CD4-positive, alpha-beta T cell treated with Interleukin-10 for 1 hour (primary cell): ENCODE measurements at places on chromosomes 2 and 18.

DNA sequence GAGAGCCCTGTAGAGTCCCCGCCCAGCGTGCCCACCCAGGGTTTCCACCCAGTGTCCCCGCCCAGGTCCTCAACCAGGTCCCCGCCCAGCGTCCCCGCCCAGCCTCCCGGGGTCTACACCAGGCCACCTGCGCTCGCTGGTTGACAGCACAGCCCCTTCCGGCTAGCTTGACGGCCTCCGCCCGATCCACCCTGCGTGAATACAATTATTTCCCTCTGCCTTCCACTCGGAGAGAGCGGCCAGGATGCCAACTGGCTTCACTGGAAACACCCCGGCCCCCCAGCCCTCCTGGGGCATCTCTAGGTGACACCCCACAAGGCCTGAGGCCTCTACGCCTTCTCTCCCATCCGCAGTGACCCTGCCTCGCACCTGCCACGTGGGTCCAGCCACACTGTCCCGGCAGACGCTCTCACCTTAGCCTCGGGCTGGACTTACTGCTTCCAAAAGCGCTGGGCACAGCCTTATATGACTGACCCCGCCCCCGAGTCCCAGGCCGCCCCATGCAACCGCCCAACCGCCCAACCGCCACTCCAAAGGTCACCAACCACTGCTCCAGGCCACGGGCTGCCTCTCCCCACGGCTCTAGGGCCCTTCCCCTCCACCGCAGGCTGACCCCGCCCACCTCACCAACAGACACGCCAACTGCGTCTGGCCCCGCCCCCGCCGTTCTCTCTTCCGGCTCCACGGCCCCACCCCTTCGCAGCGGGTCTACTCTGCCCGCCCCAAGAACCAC, 188.1 kb downstream of the LAMA1 start:
- DNase-seq, result no peak

DNA sequence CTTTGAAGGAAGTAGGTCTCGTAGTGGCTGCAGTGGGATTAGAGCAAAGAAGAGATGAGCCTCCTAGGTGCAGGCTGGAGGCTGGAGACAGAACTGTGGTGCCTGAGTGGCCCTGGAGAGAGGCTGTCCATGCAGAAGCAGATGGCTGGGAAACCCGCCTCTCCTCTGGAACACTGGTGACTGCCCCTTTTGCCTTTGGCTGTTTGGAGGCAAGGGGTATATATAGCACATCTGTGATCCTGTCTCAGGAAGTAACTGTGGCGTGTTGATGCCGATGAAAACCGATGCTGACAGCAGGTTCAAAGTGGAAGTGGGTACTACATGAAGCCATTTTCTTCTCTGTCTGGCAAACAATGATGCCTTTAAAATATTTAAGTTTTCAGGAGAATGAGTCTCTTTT, 43.5 kb downstream of the SLC9A2 start:
- DNase-seq, result no peak

DNA sequence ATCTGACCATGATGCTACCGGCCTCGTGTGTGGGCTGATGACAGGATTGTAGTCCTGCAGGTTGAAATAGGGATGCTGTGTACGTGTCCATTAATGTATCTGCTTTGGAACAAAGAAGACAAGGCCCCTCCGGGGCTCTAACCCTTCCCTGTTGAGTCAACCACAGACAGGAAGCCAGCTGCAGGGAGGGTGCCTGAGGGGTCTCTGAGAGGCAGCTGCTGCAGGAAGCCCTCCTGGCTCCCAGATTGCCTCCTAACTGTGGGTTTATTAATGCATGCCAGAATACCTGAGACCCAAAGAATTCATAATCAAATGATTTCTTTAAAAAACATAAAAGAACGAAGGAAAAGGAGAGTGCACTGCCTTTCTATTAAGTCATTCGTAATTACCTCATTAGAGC, 140.4 kb downstream of the CELF4 start:
- DNase-seq, result no peak

- no peak for DNase-seq
Measured at GRCh38 chr18:26255695-26256622, 29.7 kb downstream of the TAF4B start.

DNA sequence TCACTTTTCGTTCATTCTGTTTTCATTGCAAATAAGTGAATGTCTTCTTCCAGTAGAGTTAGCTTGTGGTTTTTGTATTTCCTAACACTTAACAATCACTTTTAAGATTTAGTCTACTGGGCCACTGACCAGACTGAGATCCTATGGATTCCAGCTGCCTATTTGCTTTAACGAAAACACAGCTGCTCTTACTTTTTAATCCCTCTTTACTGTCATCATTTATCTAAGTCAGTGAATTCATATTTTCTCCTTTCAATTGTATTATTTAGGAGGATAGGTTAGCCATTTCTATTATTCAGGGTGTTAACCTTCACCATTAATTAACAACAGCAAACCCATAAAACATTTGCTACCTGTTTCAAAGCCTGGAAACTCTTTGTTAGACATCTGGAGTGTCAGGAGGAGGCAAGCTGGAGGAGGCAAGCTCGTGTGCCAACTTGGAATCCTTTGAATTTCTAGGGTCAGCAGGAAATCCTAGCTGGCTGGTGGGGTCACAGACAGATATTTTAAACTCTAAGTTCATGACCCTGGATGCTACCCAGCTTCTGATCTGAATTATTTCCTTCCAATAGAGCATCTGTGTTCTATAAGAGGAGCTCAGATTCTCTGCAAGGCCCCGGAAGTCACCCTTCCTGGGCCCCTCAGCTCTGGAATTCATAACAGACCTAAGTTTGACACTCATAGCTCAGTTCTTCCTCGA, 385.3 kb downstream of the RBM43 start:
- DNase-seq, result no peak

DNA sequence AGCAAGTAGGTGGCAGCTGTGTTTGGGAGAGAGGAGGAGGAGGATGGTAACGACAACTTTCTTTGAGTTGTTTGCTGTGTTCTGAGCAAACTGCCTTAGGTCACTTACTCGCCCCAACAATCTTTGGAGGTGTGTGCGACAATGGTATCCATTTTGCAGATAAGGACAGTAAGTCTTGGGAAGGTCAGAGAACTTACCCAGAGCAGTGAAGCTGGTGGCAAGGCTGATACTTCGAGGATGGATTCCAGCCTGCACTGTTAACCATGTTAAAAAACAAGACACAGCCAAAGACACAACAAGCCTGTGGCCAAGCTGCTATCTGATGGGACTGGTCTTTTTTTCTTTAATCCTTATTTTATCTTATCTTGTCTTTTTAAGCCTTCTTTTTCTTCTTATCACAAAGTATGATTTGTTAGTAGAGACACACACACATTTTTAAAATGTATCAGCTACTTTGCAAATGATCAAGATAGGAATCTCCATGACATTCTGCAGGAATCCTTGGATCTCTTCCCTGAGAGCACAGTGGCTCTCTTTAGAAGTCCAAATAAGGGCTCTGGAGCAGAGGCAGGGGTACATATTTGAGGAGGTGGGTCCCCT, 27.9 kb downstream of the CNDP1 start:
- no peak for DNase-seq

- no peak for DNase-seq
Measured at GRCh38 chr2:176270100-176270750, 983 bp downstream of the MTX2 start.

GRCh38 chr2:136070913-136071312, 47.0 kb downstream of the CXCR4 start:
- no peak for DNase-seq

DNA sequence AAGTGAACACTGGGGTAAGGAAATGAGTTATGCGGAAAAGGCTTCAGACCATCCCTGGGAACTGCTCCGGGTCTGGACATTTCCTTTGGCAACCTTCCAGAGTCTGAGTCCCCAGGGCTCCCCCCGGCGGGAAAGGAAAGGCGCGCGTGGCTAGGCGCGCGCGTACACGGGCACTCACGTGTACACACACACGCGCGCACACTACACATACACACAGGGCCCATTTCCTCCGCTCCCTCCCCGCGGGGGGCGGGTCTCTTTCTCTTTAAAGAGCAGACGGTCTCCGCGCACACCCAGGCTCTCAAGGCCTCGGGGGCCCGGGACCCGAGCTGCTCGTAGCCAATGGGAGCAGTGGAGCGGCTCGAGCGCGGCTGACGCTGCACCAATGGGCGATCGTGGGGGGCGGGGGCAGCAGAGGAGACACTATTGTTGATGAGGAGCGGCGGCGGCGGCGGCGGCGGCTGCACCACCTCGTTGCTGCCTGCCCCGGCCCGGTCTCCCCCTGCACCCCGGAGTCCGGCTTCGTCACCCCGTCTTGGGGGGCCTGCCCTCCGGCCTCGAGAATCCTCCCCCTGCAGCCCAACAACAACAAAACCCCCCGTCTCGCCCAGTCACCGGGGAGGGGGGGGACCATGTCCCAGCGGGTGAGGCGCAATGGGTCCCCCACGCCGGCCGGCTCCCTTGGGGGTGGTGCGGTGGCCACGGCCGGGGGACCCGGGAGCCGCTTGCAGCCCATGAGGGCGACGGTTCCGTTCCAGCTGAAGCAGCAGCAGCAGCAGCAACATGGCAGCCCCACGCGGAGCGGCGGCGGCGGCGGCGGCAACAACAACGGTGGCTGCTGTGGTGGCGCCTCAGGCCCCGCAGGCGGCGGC, at the start of gene FAM117B:
FAM117B (plus strand) TSS at position 414 of the 872 bp plus-strand sequence; CDS start at position 633, 219 bp downstream.
- DNase-seq, result peak; percentile 98

GRCh38 chr18:11932393-11932792, 24.3 kb upstream of the MPPE1 start:
- DNase-seq, result no peak

GRCh38 chr2:233436191-233436581, 81.9 kb downstream of the DGKD start:
- DNase-seq, result no peak

DNA sequence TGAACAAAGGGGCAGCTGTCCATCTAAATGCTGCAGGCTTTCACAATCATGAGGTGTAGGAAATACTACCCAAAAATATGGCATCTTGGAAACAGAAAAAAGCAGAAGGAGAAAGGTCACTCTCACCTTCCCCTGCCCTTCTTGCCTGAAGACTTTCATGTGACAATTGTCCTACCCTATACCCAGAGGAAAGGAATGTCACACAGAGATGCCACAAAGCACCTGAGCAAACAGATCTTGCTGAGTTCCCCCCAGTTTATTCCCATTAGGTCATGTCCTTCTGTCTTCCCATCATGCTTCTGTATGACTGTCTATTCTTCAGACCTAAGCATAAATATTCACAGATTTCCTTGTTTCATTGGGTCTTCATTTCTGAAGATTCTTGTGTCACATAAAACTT, 116.6 kb upstream of the MSH6 start:
- no peak for DNase-seq

GRCh38 chr2:170462433-170463205, 252.5 kb upstream of the SP5 start:
- no peak for DNase-seq

- no peak for DNase-seq
Measured at GRCh38 chr2:241083091-241083415, 19.0 kb downstream of the MTERF4 start.

DNA sequence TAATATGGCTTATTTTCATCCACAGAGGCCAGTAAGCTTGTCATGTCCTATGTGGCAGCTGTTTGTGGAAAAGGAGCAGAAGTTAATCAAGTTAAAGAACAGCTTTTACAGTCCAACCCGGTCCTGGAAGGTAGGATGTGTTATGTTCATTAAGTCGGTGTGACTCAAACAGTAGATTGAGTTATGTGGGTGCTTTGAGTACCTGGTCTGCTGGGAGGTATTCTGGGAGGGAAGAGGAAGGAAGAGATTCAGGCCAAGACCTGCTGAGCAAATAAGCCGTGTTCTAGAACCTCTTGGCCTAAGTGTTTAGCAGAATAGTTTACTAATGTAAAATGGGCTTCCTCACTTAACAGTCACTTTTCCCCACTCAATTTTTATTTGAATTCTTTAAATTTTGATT, 96.2 kb downstream of the MYO1B start:
- no peak for DNase-seq

DNA sequence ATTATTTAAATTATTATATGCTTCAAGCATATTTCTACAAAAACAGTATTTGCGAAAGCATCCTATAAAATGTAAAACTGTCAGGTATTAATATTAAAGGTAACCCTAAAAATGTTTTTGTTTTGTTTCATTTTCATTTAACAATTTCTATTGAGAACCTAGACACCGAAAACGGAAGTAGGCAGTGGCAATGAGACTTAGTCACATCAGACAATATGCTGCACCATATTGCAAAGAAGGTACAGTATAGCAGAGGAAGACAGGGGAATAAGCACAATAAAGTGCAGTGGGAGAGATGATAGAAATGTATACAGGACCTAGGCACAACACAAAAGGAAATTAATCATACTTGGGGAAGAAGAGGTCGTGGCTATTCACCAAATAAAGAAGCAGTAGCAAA, 12.2 kb downstream of the SCN1A start:
- DNase-seq, result no peak

DNA sequence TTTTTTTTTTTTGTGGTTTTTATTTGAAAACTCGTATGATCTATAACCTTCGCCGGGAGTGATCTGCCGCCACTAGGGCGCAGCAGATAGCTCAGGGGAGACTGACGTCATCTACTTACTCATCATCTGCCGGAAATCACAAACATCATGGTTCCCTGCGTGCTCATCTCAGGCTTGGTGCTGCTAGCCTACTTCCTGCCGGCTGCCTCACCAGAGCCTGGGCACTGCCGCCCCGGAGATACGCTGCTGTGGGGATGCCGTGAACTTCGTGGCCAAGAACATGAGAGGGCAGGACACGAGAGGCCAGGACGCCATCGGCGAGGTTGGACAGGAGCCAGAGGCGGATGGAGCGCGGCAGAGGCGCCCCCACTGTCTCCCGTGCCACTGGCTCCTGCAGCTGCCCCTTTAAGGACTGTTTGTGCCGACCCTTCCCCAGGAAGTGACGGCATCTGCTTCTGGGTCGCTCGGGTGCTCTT, 68.8 kb downstream of the DOK6 start:
- DNase-seq, result peak; percentile 43

GRCh38 chr2:201879996-201880395, 73.7 kb downstream of the CDK15 start:
- no peak for DNase-seq

GRCh38 chr2:8604262-8604661, 77.6 kb upstream of the ID2 start:
- no peak for DNase-seq

GRCh38 chr18:3264362-3264761, 2.4 kb downstream of the MYL12B start:
- no peak for DNase-seq

DNA sequence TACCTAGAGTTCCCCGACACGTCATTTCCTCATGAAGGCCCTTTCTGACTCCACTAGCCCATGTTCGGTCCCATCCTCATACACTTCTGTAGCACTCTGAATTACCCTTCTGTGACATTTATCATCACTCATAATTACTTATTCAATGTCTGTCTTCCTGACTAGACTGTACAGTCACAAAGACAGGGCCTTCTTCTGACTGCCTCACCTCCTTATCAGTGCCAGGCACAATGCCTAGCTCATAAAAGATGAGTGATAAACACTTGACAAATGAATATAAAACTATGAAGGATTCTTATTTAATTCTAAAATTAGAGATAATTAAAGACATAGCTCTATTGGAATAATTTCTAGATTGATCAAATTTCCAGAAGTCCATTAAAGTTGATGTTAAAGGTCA, 1.4 kb upstream of the UBXN4 start:
- no peak for DNase-seq

DNA sequence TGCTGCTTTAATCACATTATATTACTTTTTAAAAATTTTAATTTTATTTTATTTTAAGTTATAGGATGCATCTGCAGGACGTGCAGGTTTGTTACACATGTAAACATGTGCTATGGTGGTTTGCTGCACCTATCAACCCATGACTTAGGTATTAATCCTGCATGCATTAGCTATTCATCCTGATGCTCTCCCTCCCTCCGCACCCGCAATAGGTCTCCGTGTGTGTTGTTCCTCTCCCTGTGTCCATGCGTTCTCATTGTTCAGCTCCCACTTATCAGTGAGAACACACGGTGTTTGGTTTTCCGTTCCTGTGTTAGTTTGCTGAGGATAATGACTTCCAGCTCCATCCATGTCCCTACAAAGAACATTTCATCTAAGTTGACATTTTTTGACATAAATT, 283.2 kb downstream of the CYRIA start:
- no peak for DNase-seq
